ENCODE measurements at places on chromosomes 5 and 9. TPM values are rescaled to one million over a fixed set of nuclear protein-coding genes. Genes with fewer than 3 reads are reported as not detected.

Gene GDF9
- total RNA-seq: not detected

Gene FOXD4
- total RNA-seq: 0.13 TPM

Gene GPR151
- not detected for total RNA-seq

- DNase-seq: no peak
These were observed 1.1 kb downstream of the NSG2 start for GRCh38 chr5:174046558-174046957.
